Activated T-helper 17 cell treated with anti-CD3 and anti-CD28 coated beads, Interleukin-2, amount 50 U/mL, for 72 hours (primary cell): ENCODE measurements at places on chromosomes 3 and 15.

DNA sequence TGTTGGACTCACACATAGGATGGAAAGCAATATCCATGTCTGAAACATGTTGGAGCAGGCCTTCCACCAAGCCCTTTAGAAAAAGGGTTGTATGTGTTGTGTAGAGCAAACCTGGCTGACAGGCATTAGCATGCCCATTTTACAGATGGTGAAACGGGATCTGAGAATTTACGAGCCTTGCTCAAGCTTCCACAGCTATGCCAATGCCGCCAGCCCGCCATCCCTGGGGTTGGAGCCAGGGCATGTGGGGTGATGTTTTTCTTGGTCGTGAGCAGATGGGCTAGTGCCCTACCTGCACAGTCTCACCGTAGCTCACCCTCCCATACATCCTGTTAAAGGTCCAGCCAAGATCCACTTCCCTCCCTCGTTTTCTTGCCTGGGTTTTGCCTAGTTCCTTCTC is 97.5 kb upstream of the TLE3 start:
- ATAC-seq = no peak

- peak; percentile 48 for ATAC-seq
Measured at GRCh38 chr3:171704002-171704401, 106.3 kb downstream of the PLD1 start.

- ATAC-seq = no peak
Measured at GRCh38 chr3:78728406-78729145, 1039.2 kb downstream of the ROBO1 start.

GRCh38 chr3:150061288-150062024 is 90.8 kb upstream of the PFN2 start:
- ATAC-seq = no peak
